ENCODE measurements at places on chromosomes 13 and 19.

DNA sequence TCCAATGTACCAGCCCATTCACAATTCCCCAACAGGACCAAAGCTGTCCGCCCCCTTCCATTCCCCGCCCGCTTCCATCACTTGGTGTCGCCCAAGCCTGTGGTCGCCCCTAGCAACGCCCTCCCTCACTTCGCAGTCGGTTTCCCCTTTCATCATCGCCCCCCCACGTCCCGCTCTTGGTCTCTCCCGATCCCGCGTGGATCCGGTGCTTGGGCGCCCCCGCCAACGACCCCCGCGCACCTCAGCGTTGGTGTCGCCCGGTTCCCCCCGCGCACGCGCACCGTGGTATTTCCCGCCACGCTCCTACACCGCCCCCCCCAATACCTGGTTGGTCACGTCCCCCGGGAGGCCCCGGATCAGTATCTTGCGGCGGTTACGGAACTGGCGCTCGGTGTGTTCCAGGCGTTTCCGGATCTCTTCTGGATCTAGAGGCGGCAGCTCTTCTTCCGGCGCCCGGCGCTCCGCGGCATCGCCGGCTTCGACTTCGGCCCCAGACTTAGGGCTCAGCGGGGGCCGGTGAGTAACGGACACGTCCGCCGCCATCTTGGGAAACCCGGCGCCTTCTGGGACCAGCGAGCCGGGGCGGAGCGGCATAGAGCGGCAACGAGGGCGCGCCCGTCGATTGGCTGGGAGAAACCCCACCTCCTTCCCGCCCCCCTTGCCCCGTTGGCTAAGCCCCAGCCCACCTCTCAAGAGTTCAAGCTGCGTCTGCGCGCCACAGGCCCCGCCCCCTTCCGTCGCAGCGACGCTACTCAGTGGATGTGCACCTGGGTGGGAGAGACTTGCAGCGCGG, at the start of gene RAVER1:
Gene RAVER1 (minus strand): TSS at position 565 of the 793 bp plus-strand sequence. CDS start 22 bp downstream, at position 543.
- DNase-seq = peak; percentile 99
- H3K27me3 ChIP-seq = no peaks in the 10 kb centered on the region
- H3K27ac ChIP-seq = peak within 1 kb of the TSS; percentile 97
- no peaks in the 10 kb centered on the region for H3K4me1 ChIP-seq
- H3K4me3 ChIP-seq = peak within 1 kb of the TSS; percentile 81

- no peak for DNase-seq
- H3K27ac ChIP-seq = no peak overlapping the region
- no peaks in the 10 kb centered on the region for H3K4me1 ChIP-seq
- H3K36me3 ChIP-seq = no peaks in the 10 kb centered on the region
- H3K4me3 ChIP-seq = no peak overlapping the region
Measured at GRCh38 chr13:104805346-104805745, 1730.1 kb downstream of the EFNB2 start.

DNA sequence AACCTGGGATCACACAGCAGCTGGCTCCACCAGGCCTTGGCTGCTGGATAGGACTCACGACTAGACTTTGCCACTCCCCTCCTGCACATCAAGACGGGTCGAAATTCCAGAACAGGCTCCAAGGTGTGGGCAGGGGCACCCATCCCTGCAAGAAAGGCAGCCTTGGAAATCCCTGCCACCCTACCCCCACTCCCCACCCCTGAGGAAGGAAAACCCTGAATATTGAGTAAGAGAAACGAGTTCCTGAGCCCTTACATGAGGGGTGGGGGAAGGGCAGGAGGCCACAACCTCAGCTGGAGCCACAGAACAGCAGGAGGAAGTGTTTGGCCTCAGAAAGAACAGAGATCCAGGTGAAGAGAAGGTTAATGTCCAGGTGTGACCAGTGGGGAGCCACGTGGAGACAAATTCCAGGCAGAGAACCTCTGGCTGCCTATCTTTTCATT, 20.1 kb downstream of the DEDD2 start:
- H3K27ac ChIP-seq = no peak overlapping the region
- H3K4me1 ChIP-seq = no peaks in the 10 kb centered on the region

DNA sequence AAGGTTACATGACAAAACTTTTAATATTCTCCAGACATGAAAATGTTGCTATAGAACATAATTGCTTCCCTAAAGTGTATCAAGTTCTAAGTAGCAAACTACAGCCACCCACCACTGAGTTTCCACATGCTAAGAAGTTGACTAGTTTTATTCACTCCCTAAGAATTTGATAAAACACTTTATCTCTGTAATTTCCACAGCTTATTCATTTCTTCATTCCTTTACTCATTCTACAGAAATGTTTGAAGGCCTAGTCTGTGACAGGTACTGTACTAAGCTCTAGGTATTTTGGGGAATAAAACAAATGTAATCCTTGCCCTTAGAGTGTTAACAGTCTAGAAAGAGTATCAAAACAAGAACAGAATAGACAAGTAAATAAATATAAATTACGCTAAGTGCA, 101.8 kb upstream of the DIAPH3 start:
- no peak overlapping the region for H3K4me3 ChIP-seq
- no peak overlapping the region for H3K27ac ChIP-seq
- H3K27me3 ChIP-seq = peaks cover 5% of the 10 kb centered on the region
- no peaks in the 10 kb centered on the region for H3K36me3 ChIP-seq

DNA sequence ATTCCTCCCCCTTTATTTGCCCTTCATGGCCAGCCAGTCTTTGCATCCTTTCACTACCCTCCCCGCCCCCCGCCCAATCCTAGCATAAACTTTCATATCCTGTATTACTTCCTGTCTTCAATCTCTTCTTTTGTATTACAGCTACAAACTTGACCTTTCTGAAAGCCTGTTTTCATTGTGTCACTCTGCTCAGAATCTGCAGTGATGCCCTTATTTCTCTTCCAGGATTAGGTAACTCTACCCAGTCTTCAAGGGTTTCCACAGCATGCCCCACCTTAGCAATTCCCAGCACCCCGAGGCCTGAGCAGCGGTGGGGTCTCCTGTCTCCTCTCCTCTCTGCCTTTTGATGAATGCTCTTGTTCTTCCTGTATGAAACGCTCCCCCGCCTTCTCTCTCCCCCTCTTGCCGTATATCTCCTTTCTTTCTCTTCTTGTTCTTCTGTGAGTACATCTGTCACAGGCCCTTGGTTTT, 145.6 kb downstream of the SHISA2 start:
- no peaks in the 10 kb centered on the region for H3K36me3 ChIP-seq
- DNase-seq = no peak
- no peaks in the 10 kb centered on the region for H3K27me3 ChIP-seq
- H3K4me3 ChIP-seq = no peak overlapping the region

- DNase-seq = no peak
- no peaks in the 10 kb centered on the region for H3K36me3 ChIP-seq
- H3K27me3 ChIP-seq = no peaks in the 10 kb centered on the region
Measured at GRCh38 chr13:43431841-43432240, 354.9 kb downstream of the ENOX1 start.

- no peak overlapping the region for H3K4me3 ChIP-seq
- no peaks in the 10 kb centered on the region for H3K36me3 ChIP-seq
- H3K27me3 ChIP-seq = peaks cover 4% of the 10 kb centered on the region
- H3K4me1 ChIP-seq = no peaks in the 10 kb centered on the region
- peak; percentile 52 for DNase-seq
- H3K27ac ChIP-seq = no peak overlapping the region
Measured at GRCh38 chr13:94674609-94675348, 37.6 kb downstream of the SOX21 start.

DNA sequence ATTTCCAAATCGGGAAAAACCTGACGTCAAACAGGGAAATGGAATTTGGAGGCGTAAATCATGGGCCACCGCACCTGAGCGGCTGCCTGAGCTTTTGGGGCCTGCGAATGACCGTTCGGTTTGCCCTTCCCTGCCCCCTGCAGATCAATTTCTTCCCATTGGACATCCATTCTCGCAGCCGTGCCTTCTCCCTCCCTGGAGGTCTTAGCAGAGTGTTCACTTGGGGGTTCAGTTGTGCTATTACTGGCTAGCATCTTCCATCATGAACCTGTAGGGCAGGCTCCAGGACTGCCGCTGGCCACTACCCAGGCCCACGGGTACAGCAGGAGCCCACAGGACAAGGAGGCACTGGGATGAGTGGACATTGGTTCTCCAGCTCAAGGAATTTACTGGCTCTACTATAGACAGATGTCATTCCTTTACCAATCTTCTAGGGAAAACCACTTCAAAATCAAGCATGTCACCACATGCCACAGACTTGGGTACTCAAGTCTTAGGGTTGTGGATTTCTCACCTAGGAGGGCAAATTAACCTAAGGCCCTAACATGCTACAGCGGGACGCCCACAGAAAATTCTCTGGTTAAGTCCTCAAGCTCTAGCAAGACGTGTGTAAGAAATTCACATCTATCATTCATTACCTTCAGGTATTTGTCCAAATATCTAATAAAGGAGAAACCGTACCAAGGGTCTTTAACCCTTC, 75.5 kb downstream of the COL4A1 start:
- DNase-seq = no peak
- H3K27me3 ChIP-seq = no peaks in the 10 kb centered on the region
- no peak overlapping the region for H3K27ac ChIP-seq
- peaks cover 15% of the 10 kb centered on the region for H3K4me1 ChIP-seq

DNA sequence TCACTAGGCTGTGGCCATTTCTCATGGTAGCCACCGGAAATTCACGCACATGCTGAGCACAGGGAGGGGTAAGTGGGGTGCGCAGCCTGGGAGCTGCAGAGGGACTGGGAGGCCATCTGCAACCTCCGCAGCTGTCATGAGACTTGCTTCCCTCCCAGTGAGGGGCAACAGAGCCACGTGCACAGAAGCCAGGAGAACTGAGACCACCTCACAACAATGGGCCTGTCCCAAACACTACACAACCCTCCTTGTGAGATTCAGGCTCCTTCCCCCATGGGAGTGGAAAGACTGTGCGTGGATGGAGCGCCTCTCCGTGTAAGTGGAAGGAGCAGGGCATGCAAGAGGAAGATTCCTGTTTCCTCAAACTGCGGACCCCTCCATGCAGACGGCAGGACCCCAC, 8.8 kb downstream of the C3 start:
- H3K4me3 ChIP-seq = no peak overlapping the region
- H3K36me3 ChIP-seq = no peaks in the 10 kb centered on the region
- DNase-seq = no peak

GRCh38 chr19:39321117-39321831, 611 bp upstream of the LRFN1 start:
- H3K4me1 ChIP-seq = no peaks in the 10 kb centered on the region
- peak overlapping the region; percentile 18 for H3K4me3 ChIP-seq
- no peaks in the 10 kb centered on the region for H3K27me3 ChIP-seq
- H3K36me3 ChIP-seq = no peaks in the 10 kb centered on the region

DNA sequence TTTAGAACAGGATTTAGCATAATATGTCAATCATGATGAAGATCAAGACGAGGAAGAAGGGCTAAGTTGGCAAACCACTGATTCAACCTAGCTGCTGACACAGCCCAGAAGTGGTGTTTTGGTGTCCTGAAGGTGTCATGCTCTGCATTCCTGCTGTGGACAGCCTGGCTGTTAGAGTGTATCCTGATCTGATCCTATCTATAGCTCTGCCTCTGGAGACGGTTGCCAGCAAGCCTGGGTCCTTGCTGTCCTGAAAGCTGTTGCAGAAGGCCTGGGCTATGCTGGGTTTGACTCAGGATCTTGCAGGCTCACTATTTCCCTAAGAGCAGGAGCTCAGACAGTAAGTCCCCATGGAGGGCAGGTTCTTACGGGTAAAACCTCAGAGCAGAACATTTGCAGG, 416.4 kb downstream of the TSHZ3 start:
- no peaks in the 10 kb centered on the region for H3K36me3 ChIP-seq
- no peaks in the 10 kb centered on the region for H3K4me1 ChIP-seq
- H3K4me3 ChIP-seq = no peak overlapping the region
- H3K27me3 ChIP-seq = no peaks in the 10 kb centered on the region
- H3K27ac ChIP-seq = no peak overlapping the region

DNA sequence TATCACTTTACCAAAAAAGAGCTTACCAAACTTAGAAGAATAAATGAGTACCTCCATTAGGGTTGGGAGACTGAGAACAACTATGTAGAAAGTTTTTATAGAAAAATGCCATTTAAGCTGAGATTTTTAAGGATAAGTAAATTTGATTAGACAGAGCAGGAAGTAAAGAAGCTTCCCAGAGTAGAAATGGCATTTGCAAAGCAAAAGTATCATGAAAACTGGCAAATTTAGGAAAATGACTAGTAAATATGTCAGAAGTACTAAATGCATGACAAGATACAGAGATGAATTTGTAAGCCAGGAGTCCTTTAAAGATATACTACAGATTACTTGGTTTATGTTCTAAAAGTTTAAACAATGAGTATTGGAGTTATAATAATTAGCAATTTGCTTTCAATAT, 2581.8 kb downstream of the PCDH9 start:
- no peak overlapping the region for H3K4me3 ChIP-seq
- peak overlapping the region; percentile 76 for H3K27ac ChIP-seq
- DNase-seq = no peak
- H3K27me3 ChIP-seq = no peaks in the 10 kb centered on the region
- H3K36me3 ChIP-seq = no peaks in the 10 kb centered on the region

DNA sequence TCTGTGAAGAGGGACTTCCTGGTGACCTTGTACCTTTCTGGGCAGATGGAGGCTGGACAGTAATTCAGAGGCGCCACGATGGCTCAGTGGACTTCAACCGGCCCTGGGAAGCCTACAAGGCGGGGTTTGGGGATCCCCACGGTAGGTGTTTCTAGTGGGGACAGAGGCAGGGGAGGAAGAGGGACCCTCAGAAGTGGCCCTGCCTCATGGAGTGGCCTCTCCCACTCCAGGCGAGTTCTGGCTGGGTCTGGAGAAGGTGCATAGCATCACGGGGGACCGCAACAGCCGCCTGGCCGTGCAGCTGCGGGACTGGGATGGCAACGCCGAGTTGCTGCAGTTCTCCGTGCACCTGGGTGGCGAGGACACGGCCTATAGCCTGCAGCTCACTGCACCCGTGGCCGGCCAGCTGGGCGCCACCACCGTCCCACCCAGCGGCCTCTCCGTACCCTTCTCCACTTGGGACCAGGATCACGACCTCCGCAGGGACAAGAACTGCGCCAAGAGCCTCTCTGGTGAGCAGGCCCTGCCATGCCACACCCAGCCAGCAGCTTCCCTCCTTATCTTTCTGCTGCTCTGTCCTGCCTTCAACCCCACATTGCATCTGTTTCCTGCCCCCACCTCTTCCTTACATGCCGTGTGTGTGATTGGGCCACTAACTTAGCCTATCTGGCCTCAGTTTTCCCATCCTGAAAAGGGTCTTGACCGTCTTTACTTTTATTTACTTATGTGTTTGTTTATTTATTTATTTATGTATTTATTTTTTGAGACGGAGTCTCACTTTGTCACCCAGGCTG, 7.3 kb downstream of the ANGPTL4 start:
- peaks cover 12% of the 10 kb centered on the region for H3K36me3 ChIP-seq
- H3K4me3 ChIP-seq = no peak overlapping the region
- no peak overlapping the region for H3K27ac ChIP-seq
- peak; percentile 37 for DNase-seq
- peaks cover 18% of the 10 kb centered on the region for H3K4me1 ChIP-seq
- no peaks in the 10 kb centered on the region for H3K27me3 ChIP-seq

GRCh38 chr19:38003438-38004185, 96.6 kb downstream of the SIPA1L3 start:
- peak overlapping the region; percentile 98 for H3K27ac ChIP-seq
- H3K27me3 ChIP-seq = no peaks in the 10 kb centered on the region
- peak overlapping the region; percentile 46 for H3K4me3 ChIP-seq
- no peaks in the 10 kb centered on the region for H3K36me3 ChIP-seq
